Esophagus squamous epithelium (tissue), 5 donors: ENCODE measurements at places on chromosomes 16 and 17. TPM values are rescaled to one million over a fixed set of nuclear protein-coding genes. Genes with fewer than 3 reads are reported as not detected.

Gene PRAC2
- total RNA-seq: not detected

Gene GPR139
- not detected for total RNA-seq

Gene TBC1D3C
- not detected for total RNA-seq

Gene GDPD3
- 17.8 TPM for total RNA-seq

Gene RHBDL1
- 0.57 TPM for total RNA-seq

Gene CACNG3
- total RNA-seq: not detected

Gene CFAP20
- 33.6 TPM for total RNA-seq

Gene TBC1D3K
- not detected for total RNA-seq

Gene CCL2
- 7.9 TPM for total RNA-seq

Gene RNF112
- total RNA-seq: not detected

Gene ATF7IP2
- 8.7 TPM for total RNA-seq

Gene PDF
- total RNA-seq: 21.8 TPM

Gene OR3A3
- not detected for total RNA-seq

Gene IL17C
- total RNA-seq: not detected

Gene KRTAP2-1
- total RNA-seq: not detected

Gene KRTAP4-9
- not detected for total RNA-seq

Gene BICDL2
- 120 TPM for total RNA-seq

Gene MAF
- 38.6 TPM for total RNA-seq

Gene KCNH4
- not detected for total RNA-seq

Gene HBA2
- 4.7 TPM for total RNA-seq

Gene KIF2B
- total RNA-seq: not detected

Gene ITGB4
- total RNA-seq: 60.6 TPM

Gene KRTAP4-6
- not detected for total RNA-seq

Gene PLD6
- 0.76 TPM for total RNA-seq

Gene CMTM1
- total RNA-seq: not detected

Gene PRSS21
- total RNA-seq: not detected

Gene P2RX1
- 2.2 TPM for total RNA-seq

Gene SMIM5
- total RNA-seq: 9.6 TPM

Gene SEZ6L2
- not detected for total RNA-seq

Gene HDAC5
- total RNA-seq: 53.5 TPM

Gene PRSS22
- total RNA-seq: 142 TPM

Gene CACNA1G
- 0.11 TPM for total RNA-seq

Gene SMTNL2
- 0.70 TPM for total RNA-seq
